ENCODE measurements at places on chromosomes 5 and 9.

- no peak for DNase-seq
These were observed 83.3 kb upstream of the CCDC112 start for GRCh38 chr5:115379622-115380344.

GRCh38 chr9:106717686-106718085, 145.3 kb upstream of the ZNF462 start:
- no peak for DNase-seq

DNA sequence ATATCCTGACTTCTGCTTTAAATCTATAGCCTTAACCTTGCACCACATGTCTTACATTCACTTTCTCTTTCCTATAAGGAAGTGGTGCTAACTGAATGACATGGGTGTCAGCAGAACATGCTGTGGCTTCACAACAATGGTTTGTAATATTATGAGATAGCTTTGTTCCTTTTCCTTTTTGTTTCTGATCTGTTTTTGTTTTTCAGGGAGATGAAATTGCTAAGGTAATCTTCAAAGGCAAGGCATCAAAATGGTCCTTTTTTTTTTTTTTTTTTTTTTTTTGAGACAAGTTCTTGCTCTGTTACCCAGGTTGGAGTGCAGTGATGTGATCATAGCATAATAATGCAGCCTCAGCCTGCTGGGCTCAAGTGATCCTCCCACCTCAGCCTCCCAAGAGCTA, 53.6 kb upstream of the RANBP6 start:
- DNase-seq, result no peak

GRCh38 chr5:622359-622758, 10.2 kb downstream of the CEP72 start:
- DNase-seq, result no peak

DNA sequence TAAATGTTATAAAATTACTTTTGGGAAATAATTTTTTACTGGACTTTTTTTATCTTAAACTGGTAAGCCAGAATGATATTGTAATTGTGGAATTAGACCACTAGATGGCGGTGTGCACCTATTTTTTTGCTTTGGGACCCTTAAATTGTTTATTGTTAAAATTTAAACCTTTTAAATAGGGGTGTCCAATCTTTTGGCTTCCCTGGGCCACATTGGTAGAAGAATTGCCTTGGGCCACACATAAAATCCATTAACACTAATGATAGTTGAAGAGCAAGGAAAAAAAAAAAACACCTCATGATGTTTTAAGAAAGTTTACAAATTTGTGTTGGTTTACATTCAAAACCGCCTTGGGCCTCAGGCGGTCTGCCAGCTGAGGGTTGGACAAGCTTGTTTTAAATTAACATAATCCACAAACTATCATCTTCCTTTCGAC, 28.4 kb upstream of the GADD45G start:
- peak; percentile 15 for DNase-seq

DNA sequence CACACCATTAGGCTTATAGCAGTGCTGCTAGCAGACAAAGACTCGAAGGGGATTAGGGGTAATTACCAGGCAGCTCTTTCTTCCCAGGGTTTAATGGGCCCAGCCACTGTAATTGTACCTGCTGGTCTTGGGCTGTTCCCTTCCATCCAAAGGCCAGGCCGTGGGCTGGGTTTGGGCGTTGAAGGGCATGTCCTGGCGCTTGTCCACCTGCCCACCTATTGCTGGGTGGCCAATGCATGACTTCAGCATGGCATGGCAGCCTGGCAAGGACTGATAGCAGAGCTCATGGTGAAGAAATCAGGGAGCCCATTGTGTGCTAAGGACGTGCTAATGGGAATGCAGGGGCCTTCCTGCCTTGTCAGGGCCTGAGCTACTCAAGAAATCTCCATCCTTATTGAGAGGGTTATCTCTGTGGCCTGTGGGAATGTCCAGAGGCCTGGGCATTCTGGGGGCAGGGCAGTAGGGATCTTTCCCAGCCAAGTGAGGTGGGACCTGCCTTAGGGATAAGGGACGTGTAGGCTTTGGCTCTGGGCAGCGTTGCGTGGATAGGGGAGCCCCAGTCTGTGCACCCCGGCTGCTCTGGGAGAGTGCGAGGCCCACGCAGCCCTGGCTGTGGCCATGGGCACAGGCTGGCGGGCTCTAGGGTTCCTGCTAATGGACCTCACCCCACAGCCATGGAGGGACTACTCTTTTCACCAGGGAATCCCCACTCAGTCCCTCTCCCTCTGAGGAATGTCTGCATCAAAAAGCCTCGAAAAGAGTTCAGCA, 116.1 kb upstream of the PITX1 start:
- DNase-seq, result no peak

DNA sequence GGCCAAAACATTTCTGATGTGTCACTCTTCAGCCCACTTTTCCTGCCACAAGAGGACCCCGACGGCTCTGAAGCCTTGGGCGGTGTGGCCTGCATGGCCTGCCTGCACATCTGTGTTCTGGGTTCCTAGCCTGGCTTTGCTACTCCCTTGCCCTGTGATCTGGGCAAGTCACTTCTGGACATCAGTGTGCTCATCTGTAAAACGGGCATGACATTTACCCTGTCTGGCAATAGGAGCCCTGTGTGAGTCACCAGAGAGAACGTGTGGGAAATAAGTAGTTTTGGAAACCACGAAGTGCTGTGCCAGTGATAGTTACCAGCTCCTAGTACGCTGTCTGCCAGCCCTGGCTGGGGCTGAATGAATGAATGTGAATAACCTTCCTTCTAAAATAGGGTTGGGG, 90.8 kb downstream of the MACROH2A1 start:
- no peak for DNase-seq

DNA sequence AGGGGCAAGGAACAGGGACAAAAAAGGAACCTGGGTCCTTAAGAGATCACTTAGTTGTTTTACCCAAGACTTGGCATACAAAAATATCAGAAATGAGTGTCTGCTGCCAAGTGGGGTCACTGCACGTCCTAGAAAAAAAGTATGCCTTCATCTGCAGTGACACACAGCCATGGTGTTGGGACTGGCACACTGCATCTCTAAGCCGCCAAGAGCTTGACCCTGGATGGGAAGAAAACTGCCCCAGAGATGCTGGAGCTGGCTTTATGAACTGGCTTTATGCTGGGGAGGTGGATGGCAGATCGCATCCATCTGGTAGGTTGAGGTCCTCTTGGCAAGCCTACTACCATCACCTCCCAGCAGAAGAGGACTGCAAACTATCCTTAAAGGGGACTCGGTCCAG, 51.7 kb downstream of the IRF1 start:
- no peak for DNase-seq

DNA sequence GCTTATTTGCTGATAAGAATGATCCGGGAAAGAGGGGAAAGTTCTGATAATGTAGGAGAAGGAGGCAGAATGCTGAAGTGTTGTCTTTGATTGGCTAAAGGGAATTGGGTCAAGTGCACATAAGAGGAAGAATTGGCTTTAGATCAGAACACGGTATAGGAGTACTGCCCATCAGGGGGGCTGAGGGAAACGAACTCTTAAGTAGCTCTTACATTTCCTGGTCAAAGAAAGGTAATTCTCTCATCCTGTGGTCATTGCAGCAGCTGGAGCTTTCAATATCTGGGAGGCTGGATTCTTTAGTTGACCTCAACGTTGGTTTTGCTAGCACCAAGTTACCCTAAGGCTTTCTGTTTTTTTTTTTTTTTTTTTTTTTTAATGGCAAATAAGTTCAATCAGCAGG, 178.7 kb upstream of the NR3C1 start:
- DNase-seq, result no peak

GRCh38 chr9:130583271-130583670, 3.9 kb downstream of the FUBP3 start:
- no peak for DNase-seq

GRCh38 chr5:44334622-44335021, 54.6 kb downstream of the FGF10 start:
- no peak for DNase-seq

- DNase-seq, result no peak
These were observed 137.8 kb downstream of the CEP120 start for GRCh38 chr5:123285122-123286023.

- DNase-seq, result no peak
These were observed 71.5 kb upstream of the PLPP6 start for GRCh38 chr9:4590430-4591122.

- DNase-seq, result no peak
These were observed 29.7 kb upstream of the TDRD7 start for GRCh38 chr9:97382099-97382718.

GRCh38 chr9:111036429-111036789, 1.9 kb downstream of the LPAR1 start:
- no peak for DNase-seq

DNA sequence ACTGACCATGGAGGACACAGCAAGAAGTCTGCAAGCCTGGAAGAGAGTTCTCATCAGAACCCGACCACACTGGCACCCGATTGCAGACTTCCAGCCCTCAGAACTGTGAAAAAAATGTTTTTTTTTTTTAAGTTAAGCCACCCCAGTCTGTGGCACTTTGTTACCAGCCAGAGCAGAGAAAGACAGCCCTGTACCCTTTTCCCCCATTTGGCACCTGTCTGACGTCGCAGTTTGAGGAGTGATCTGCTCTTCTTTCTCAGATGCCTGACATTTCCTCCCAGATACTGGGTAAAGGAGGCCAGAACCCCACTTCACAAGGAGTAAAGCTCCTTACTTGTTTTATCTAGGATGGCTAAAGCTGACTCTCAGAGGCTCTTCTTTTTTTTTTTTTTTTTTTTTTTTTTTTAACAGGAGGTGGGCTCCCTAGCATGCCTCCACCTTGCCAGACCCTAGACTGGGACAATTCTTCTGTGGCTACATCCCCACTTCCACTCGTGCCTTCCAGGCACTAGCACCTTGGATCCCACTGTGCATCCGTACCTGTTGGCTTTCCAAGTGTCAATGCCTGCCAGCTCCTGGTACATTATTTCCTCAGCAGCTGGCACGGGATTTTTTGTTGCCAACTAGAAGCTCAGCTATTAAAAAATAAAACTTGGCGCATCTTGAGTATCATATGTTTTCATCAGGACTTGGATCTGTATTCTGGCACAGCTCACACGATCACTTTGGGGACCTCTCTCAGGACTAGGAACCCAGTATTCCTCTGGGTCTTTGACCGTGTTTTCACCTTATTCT, 14.4 kb downstream of the CAMK4 start:
- no peak for DNase-seq

DNA sequence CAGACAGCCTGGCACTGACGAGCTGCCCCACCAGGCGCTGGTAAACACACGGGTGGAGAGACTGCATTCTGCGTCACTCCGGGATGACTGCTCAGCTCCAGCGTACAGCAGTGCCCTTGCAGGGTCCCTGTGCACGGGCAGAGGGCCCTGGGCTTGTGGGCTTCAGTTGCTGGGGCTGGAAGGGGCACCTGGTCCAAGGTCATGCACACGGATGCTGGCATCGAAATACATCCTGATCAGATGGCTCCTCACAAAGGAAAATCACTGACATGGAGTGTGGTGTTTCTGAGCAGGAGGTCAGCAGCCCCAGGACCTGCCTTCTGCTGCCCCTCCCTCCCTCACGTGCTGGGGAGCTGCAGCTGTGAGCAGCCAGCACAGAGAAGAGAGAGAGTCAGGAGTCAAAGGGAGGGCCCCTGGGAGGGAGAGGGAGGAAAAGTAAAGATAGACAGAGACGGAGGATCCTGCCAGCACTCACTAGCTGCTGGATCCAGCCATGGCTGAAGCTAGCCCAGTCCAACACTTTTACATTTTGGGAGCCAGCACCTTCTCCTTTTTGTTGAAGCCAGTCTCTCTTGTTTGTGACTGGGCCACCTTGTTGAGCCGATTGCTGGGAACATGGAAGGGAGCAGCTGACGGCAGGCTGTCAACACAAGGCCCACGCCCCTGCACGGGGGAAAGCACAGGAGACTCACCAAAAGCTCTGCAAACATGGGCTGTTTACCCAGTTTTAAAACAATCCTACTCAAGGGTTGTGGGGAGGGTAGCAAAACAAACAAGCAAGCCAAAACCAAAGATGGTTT, 166.5 kb upstream of the PHYKPL start:
- DNase-seq, result peak; percentile 20

- DNase-seq, result no peak
These were observed 391.6 kb upstream of the CHD1 start for GRCh38 chr5:99320436-99320835.

DNA sequence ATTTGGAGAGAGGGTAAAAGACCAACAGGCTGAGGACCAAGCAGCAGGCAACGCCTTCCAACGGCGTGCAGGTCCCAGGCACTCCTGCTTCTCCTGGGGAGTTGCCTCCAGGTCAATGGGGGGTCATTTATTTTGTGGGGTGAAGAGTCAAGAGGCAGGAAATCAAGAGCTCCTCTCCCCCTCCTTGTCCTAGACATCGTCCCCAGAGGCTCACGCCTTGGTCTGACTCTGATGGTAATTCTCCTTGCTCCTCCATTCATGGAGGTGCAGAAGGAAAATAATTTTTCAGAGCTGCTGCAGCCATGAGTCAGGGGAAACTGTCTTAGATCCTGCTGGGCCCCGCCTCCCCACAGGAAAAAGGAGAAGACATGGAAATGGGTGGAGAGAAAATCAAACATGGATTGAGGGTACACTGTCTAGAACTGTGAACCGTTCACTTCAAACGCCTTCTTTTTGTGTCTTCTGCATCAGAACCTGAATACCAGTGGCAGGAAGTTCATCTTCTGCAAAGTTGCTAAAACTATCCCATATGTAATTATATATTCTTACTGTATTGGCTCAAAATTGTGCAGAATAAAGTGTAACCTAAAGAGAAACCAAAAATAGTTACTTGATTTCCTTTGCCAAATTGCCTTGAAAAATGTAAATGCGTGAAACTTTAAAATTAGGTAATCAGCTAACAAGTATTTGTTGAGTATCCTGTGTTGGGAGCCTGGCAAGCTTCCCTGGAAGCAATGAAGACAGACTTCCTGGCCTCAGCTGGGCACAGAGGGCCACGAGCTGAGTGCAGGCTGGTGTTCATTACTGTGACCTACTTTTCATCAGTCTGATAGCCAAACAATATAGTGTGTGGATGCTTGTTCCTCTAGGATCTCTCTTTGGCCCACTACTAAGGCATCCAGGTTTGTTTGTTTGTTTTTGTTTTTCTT, 142.0 kb downstream of the CMYA5 start:
- DNase-seq, result no peak

All from SHP77 treated with DMSO at 0.1 percent for 48 hours (cell line).